Muscle of arm (tissue), 14 donors: ENCODE measurements at places on chromosomes 5 and 9.

DNA sequence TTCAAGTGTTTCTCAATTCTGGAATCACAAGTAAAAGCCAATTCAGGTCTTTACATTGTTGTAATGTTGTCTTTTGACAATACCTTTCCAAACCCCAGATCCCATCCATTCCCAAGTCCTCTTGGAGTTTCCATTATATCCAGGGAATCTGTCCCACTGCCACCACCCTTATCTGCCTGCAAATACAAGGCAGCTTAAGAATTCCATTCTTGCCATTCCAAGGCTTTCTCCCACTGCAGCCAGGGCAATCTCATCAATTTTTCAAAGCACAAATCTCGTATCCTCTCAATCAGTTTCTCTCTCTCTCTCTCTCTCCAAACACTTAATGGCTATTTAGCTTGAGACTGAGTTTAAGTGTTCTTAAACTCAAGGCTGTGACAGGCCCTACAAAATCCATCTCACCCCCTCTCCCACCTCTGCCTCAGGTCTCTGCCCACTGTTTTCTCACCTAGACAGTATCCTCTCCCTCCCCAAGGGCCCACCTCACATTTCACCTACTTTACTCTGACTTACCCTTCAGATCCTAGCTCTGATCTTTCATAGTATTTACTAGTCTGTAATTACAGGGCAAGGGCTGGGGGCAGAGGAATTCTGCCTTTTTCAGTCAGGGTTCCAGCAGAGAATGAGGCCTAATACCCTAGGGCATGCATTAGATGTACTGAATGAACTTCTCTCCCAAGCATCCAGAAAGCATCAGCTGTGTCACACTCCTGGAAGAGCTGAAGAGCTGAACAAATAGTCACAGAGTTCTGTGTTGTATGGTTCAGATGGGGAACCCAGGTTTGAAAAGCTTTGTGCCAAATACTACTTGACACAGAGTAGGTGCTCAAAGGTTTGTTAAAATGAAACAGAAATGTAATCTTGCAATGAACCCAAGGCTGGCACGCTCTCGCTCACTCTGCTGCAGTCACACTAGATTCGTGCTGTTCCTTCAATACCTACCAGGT, 46.0 kb downstream of the RAPGEF1 start:
- DNase-seq = no peak

GRCh38 chr5:167051402-167051768, 1240.1 kb upstream of the WWC1 start:
- DNase-seq = peak; percentile 37

- peak; percentile 22 for DNase-seq
Measured at GRCh38 chr5:34998058-34998789, 49.5 kb downstream of the AGXT2 start.

GRCh38 chr9:68983522-68984424, 30.1 kb downstream of the PRKACG start:
- no peak for DNase-seq

- DNase-seq = no peak
Measured at GRCh38 chr5:138093036-138093435, 9.2 kb downstream of the WNT8A start.

GRCh38 chr9:34654323-34655051, 2.5 kb downstream of the IL11RA start:
- peak; percentile 84 for DNase-seq

- DNase-seq = no peak
Measured at GRCh38 chr9:134764473-134765269, 115.9 kb upstream of the FCN2 start.

DNA sequence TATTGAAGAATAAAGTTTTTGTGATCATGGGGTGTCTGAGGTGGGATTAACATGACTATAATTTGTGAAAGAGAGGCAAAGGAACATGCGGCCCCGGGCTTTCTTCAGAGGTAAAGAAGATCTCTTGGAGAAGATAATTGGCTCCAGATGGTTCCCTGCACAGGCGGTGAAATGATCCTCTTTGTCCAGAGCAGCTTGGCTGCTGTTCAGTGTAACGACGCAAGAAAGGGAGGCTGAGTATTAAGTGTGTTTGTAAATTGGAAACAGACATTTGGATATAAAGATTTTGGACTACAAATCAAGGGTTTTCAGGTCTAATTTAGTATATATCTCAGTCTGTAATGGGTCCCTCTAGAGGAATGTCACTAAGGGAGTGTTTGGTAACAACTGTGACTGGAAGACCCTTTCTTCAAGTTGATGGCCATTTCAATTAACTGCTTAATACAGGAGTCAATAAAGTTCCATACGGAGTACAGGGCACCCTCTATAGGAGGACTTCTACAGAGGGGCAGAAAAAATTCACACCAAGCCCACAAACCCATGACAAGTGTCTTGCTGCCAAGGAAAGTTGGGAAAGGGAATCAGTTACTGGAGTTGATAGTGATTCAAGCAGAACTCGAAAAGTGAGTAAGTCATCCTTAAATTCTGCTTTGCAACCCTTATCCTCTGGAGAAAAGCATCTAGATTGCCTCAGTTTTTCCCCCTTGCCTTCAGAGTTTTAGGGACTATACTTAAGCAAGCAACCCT, 4.1 kb downstream of the EQTN start:
- peak; percentile 89 for DNase-seq

DNA sequence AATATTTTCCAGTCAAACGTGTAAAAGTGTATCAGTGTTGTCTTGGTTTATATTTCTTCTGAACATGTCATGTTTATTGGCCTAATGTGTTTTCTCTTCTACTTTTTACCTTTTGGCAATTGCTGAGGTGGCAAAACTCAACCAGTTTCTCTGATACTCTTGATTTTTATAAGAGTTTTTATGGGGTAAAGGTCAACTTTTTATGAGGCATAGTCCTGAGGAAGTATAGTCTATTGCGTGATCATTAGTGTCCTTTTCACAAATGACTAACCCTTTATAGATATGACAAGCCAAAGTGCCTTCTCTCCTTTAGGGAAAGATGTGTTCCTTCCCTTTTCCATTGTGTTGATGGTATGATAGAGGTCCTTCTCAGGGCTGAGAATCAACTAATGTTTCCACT, 32.9 kb downstream of the OCLN start:
- DNase-seq = no peak

GRCh38 chr5:177982956-177983355, 13.1 kb downstream of the PROP1 start:
- no peak for DNase-seq

DNA sequence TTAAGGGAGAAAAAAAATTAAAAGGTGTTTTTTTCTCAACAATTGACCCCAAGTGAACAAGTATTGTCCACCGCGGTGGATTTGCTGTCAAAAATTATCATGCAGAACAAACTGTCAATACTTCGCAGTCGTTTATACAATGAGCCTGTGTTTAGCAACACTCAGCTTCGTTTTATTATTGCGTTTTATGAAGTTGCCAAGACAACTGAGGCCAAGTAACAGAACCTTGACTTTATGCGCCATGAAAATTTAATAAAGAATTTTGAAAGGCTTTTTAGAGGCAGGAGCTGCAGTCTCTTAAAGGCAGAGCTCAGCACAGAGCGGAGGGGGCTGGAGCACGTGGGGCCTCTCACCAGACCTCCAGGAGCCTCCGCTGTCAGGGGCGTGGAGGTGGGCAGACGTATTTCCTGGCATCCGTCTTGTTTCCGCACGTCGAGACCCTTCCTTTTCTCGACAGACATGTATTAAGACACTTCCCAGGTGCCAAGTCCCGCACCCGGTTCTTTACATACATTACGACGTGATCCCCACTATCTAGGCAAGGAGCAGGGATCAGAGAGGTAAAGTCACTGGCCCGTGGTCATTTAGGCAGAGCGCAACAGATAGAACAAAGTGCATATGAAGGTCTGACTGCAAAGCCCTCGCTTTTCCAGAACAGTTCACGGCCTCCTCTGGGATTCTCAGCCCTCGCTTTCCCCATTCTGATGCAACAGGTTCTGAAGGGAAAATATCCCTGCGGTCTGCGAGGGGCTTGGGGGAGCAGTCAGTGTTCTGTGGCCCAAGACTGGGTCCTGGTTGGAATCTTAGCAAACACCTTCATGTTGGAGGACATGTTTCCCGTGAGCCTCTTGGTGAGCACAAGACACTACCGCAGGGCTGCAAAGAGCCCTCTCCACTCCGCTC, 164.4 kb downstream of the DAB2IP start:
- no peak for DNase-seq

DNA sequence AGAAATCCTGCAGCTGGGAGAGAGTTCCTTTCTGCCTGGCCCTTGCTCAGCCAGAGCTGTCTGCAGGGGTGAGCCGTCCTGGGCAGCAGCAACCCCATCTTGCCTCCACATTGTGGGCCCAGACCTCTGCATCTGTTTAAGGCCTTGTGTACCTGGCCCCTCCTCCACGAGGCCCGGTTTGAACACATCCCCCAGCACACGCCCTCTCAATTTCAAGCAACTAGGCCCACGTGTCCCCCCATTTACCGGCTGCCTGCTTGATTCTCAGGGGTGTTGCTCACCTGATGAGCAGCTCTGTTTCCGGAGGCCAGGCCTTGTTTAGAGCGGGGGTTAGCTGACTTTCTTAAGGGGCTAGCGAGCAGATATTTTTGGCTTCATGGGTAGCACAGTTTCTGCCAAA, 181.8 kb downstream of the HSPA4 start:
- no peak for DNase-seq

- no peak for DNase-seq
Measured at GRCh38 chr5:149221326-149221725, 50.3 kb upstream of the AFAP1L1 start.

- DNase-seq = no peak
Measured at GRCh38 chr9:125878164-125878631, 131.0 kb downstream of the PBX3 start.

DNA sequence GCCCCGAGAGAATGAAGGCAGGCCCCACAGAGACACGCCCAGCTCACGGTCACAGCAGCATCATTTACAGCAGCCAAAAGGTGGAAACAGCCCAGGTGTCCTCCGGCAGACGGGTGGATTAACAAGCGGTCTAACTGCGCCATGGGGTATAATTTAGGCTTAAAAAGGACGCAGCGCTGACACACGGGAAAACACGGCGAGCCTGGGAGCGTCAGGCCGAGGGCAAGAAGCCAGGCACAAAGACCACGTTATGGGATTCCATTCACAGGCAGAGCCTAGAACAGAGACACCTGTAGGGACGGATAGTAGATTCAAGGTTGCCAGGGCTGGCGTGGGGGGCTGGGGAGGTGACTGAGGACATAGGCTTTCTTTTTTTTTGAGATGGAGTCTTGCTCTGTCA, 36.9 kb upstream of the TMEM250 start:
- DNase-seq = no peak

DNA sequence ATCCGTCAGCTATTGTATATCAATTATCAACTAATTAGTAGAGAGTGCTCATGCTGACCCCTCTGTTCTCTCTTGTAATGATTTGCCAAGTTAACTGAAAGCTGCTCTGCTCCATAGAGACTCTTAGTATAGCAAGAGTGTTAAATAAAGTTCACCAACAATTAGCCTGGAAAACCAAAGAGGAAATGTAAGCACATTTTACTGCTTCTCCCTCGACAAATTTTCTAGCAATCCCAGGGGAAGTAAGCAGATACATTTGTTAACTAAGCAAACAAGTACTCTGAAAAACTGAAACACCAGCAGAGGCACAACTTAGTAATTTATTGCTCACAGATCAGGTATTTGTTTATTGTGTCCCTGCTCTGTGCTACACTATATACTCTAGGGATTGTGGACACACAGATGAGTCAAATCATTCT, 162.2 kb downstream of the GLIS3 start:
- DNase-seq = no peak

DNA sequence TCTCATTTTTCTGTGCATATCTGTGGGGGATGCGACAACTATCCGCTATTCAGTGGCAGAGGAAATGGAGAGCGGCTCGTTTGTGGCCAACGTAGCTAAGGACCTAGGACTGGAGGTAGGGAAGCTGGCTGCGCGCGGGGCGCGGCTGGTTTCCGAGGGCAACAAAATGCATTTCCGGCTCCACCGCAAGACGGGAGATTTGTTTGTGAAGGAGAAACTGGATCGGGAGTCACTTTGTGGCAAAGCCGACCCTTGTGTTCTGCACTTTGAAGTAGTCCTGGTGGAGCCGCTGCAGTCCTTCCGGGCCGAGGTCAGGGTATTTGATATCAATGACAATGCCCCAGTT, 320 bp downstream of the PCDHB1 start:
- DNase-seq = no peak

- no peak for DNase-seq
Measured at GRCh38 chr9:137989156-137989555, 111.6 kb downstream of the CACNA1B start.

DNA sequence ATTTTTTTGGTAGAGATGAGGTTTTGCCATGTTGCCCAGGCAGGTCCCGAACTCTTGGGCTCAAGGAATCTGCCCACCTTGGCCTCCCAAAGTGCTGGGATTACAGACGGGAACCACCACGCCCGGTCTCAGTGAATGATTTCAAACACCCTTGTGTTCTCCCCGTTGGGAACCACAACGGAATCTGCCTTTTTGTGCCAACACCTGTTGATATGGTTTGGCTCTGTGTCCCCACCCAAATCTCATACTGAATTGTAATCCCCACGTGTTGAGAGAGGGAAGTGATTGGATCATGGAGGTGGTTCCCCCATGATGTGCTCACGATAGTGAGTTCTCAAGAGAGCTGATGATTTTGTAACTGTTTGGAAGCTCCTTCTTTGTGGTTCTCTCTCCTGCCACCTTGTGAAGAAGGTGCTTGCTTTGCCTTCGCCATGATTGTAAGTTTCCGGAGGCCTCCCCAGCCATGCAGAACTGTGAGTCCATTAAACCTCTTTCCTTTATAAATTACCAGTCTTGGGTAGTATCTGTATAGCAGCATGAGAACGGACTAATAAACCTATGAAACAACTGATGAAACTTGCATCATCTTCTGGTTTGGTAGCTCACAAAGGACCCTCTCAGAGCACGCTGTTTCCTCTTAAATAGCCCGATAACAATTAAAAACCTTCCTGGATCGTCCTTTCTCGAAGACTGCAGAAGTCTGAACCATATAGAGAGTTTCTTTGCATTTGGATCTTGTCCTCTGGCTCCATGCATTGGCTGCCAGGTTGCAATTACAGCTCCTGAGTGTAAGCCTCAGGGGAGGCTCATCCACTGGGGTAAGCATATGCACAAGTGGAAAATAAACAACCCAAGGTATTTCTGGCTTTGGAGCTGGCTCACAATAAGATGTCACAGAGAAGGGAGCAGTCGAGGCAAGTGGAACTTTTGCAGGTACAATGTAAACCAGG, 91.5 kb downstream of the SPRY4 start:
- no peak for DNase-seq

DNA sequence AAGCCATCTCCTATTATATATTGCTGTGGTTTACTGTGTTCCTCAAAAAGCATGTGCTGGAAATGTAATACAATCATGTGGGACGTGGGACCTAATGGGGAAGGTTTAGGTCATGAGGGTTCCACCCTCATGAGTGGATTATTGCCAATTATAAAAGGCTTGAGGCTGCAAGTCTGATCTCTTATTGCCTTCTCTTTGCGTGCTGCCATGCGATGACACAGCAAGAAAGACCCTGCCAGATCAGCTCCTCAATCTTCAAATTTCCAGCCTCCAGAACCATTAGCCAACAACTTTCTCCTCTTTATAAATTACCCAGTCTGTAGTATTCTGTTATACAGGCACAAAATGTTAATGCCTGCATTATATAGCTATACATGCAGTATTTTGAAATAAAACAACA, 45.4 kb downstream of the MARCHF11 start:
- no peak for DNase-seq
